ENCODE measurements at places on chromosomes 5 and 9.

- DNase-seq: peak; percentile 11
These were observed 13.0 kb downstream of the SLC4A9 start for GRCh38 chr5:140372971-140373487.

GRCh38 chr9:84101964-84102632 lies 121.5 kb downstream of the RMI1 start:
- DNase-seq: no peak

GRCh38 chr5:148837383-148837782 lies 11.0 kb downstream of the ADRB2 start:
- DNase-seq: no peak

DNA sequence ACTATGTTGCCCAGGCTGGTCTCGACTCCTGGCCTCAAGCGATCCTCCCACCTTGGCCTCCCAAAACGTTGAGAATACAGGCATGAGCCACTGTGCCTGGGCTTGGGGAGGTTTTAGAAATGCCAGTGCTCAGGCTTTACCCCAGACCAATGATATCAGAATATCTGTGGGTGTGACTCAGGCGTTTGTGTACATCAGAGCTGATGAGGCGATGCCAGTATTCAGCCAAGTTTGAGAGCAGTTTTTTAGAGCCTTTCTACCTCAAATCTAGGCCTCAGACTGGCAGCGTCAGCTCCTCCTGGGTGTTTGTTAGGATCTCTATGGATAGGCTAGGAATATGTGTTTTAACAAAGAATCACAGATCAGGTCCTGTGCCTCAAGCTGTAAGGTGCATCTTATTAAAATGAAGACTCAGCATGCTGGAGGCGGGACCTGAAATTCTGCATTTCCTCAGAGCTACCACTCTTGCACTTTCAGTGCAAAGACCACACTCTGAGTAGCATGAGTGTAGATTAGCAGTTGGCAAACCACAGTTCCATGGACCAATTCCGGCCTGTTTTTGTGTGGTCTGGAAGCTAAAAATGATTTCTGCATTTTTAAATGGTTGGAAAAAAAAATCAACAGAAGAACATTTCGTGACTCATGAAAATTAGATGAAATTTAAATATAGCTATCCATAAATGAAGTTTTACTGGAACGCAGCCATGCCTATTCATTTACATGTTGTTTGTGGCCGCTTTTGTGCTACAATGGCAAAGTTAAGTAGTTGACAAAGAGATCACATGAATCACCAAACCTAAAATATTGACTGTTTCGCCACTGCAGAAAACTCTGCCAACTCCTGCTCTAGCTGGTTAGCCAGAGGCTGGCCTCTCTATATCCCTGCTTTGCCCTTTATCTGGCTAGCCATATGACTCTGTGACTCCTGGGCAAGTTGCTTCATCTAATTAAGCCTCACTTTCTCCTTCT lies 92.2 kb downstream of the KLF4 start:
- DNase-seq: no peak

- DNase-seq: no peak
These were observed 109.8 kb downstream of the HMHB1 start for GRCh38 chr5:143921525-143922311.

- no peak for DNase-seq
These were observed 1740.9 kb upstream of the CDH9 start for GRCh38 chr5:28779161-28779754.

GRCh38 chr9:100364013-100364412 lies 11.3 kb upstream of the TEX10 start:
- DNase-seq: no peak

- no peak for DNase-seq
These were observed 50.6 kb downstream of the DMRT1 start for GRCh38 chr9:892123-892522.

DNA sequence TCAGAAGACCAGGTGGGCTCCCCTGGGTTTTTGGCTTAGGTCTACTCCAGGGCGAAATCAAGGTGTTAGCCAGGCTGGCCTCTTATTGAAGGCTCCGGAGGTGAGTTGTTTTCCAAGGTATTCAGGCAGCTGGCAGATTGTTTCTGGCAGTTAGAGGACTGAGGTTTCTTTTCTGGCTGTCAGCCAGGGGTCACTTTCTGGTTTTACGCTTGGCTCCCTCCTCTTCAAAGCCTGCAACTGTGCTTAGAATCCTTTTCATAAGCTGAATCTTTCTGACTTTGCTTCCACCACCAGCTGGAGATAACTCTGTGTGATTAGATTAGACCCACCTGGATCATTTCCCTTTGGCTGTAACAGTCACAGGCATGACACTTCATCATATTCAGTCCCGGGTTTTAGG lies 24.6 kb downstream of the RFK start:
- DNase-seq: no peak

DNA sequence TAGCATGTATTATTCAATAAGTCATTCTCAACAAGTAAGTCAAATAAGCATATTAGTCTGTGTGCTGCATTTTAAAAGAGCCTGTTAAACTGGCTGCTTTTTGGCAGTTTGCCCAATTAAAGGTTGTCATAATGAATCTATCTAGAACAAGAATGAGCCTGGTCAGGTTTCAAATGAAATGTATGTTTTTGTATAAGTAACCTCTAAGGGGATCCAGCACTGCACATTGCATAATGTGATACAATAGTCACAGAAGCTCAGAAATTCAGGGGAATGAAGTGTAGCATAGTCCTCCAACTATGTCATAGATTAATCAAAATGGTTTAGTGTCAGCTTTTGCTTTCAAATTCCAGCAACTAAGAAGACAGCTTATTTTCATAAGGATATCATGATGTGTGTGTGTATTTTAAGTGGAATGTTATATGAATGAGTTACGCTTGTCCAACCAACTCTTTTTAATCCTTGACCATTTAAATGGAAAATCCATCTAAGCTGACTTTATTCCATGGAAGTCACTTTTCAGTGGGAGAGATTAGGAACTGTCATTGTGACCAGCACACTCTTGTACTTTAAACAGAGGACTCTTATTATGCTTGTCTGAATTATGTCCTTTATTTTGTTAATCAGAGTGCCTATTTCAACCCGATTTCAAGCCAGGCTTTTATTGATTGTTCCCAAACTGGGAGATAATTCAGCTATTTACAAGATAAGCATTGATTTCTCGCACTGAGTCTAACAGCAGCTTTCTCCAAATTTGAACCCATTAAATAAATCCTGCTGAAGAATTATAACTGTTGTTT lies 283.9 kb upstream of the ADAMTSL1 start:
- DNase-seq: no peak

GRCh38 chr5:126490167-126490940 lies 67.1 kb downstream of the GRAMD2B start:
- no peak for DNase-seq

GRCh38 chr5:137888466-137888862 lies 793 bp upstream of the PKD2L2 start:
- DNase-seq: no peak

GRCh38 chr5:116273448-116274242 lies 188.8 kb downstream of the COMMD10 start:
- no peak for DNase-seq
